ENCODE measurements at places on chromosomes 5 and 9.

DNA sequence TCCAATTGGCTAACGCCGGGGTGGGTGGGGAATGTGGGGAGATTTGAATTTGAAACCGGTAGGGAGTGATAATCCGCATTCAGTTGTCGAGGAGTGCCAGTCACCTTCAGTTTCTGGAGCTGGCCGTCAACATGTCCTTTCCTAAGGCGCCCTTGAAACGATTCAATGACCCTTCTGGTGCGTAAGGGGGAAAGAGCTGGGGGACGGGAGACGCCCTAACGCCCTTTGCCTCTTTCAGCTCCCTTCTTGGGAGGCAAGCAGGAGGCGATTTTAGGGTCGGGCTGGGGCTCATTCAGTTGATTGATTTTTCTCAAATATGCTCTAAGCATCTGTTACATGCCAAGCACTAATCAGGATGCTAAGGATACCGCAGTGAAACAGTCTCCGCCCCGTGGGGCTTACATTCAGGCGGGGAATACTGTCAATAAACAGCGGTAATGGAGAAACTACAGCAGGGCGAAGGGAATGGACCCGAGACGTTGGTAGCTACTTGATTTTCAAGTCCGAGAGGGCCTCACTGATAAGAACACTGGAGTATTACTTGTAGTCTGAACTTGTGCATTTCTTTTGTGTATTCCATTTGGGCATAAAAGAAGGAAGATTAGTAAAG, at the start of gene HMMR:
HMMR (plus strand) TSS at position 71 of the 610 bp plus-strand sequence; CDS start at position 132, 61 bp downstream.
- DNase-seq, result no peak

GRCh38 chr5:32504989-32505596, 60.6 kb upstream of the ZFR start:
- DNase-seq, result peak; percentile 93

- DNase-seq, result no peak
Observed at GRCh38 chr5:115815006-115815692, 1.3 kb downstream of the CDO1 start.

GRCh38 chr5:55324815-55325418, 17.1 kb downstream of the MTREX start:
- peak; percentile 73 for DNase-seq

DNA sequence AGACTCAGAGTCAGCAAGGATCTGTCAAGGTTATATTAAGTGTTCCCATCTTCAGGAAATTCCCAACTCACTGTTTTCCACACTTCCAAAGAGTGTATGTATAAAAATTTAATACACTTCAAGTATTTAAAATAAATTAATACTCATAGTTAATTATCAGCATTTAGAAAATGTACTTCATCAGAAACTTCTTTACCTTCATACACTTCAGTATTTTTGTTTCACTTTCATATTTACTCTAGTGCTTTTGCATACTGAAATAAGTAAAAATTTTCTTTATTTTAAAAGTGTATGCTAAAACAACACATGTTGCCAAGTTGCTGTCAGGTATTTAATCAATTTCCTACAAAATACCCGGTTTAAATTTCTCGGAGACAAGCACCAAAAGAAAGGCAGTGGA, 16.5 kb downstream of the RICTOR start:
- no peak for DNase-seq

All from fibroblast of pulmonary artery (primary cell).